ENCODE measurements at places on chromosomes 5 and 9. TPM values are rescaled to one million over a fixed set of nuclear protein-coding genes. Genes with fewer than 3 reads are reported as not detected.
A peak's percentile ranks its signal among the peaks of the same experiment; 100 is the strongest.

- no peak for DNase-seq
Measured at GRCh38 chr9:99008203-99008602, 64.5 kb downstream of the COL15A1 start.

DNA sequence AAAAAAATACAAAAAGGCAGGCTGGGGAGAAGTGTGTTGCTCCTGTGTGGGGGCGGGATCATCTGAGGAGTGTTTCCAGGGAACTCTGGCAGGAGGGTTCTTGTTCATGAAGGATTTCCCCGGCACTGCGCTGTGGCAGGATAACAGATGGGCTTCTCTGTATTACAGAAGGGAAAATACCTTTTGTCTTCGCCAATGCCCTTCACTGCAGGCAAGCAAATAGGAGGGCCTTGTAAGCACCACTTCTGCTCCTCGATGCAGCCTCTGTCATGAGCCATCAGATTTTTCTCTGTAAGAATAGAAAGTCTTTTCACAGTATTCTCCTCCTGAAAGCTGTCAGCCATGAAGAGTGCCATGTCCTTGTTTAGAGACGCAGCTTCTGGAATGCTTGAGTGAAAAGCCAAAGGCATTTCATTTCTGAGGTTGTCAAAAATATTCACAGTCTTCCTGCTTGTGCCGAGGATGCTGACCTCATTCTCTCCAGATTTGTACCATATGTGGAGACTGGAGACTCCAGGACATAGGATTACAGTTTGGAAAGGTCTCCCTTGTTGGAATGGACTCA, 294.0 kb downstream of the YTHDC2 start:
- DNase-seq: no peak

DNA sequence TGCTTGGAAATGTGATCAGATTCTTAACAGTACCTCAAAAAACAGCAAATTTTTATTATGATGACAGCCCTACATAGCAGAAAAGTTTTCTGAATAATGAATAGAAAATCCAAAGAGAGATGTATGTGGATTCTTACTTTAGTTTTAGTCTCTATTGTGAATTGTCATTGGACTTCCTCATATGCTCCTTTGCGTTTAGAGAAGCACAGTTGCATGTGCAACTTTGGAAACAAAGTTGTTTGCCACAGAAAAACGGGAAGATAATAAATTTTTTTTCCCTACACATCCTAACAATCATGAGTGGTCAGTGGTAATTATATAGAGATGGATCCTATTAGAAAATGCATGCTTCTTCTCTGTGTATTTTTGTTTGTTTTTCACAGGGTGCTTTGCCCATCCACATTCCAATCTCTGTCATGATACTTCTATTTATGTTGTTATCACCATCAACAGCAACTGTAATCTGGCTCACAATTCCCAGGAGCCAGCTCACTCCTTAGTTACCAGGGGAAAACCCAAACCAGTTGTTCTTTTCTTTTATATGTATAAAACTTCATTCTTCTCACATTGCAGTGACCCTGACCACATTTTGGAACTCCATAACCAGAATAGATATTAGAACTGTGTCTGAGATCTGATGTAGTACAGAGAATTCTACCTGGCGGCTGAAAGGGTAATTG, 118.7 kb downstream of the NDUFS4 start:
- no peak for DNase-seq

DNA sequence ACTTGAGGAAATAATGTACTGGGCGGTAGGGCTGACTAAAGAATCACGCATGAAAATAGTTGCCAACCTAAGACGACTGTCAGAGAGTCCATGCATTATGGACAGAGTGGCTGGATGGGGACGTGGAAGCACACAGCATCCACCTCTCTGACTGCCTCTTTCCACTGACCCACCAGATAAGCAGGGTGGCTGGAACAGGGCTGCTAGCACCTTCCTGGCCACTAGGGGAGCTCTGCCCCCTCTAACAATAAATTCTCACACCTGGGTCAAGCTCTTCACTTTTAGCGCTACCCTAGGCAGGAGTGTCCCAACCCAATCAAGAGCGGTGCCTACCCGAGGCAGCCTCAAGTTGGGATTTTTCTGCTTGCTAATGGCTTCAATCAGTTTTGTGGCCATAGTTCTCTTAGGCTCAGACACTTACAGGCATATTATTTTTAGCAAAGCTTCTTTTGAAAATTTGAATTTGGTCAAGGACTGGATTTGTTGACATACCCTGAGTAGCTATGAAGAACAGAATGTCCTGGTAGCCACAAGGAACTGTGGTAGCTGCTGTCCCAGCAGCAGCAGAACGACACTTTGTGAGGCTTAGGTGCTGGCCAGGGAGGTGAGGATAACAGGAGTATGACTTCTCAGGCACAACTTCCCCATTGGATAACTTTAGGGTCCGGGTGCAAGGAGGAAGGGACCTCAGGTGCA, 6.9 kb upstream of the TPM2 start:
- DNase-seq: peak; percentile 49

DNA sequence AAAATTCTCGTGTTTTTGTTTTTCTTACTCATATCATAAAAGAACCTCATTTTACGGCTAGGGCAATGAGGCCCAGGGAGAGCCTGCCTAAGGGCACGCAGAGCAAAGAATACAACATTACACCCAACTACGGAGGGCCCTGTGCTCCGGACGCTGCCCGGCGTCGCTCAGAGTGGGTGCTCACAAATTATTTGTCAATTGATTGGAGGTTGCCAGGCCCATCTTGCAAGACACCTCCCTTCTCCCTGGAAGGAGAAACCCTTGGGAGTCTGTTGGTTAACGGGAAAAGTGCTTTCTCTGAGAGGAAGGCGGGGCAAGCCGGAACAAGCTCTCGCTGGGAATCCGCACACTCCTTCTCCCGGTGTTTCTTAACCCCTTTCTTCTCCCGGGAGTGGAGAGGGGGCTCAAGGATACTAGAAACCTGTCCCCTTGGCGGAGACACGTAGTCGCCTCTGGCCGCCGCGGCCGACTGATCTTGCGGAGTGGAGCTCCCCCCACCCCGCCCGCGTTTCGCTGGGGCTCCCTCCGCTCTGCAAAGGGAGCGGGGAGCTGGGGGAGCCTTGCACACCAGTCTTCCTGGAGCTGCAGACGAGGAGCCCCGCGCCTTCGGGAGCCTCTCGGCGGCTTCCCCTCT, 599.3 kb upstream of the SGCD start:
- peak; percentile 5 for DNase-seq

GRCh38 chr5:54517174-54517511, 416 bp upstream of the SNX18 start:
- DNase-seq: no peak

- DNase-seq: no peak
Measured at GRCh38 chr9:120534266-120534665, 45.7 kb downstream of the CDK5RAP2 start.

GRCh38 chr5:16540421-16540820, 74.8 kb upstream of the ZNF622 start:
- no peak for DNase-seq

- no peak for DNase-seq
Measured at GRCh38 chr5:9358961-9359685, 186.8 kb downstream of the SEMA5A start.

- DNase-seq: peak; percentile 4
Measured at GRCh38 chr5:67004730-67005350, 191.8 kb downstream of the CD180 start.

The NAIP gene
- 11.3 TPM for total RNA-seq

All from neural crest cell (in vitro differentiated cells).